Stomach (tissue), 19 donors: ENCODE measurements at places on chromosomes 7 and 10. TPM values are rescaled to one million over a fixed set of nuclear protein-coding genes. Genes with fewer than 3 reads are reported as not detected.
A peak's percentile ranks its signal among the peaks of the same experiment; 100 is the strongest.

The LBX1 gene
- polyA plus RNA-seq, result not detected

The KLF14 gene
- polyA plus RNA-seq, result not detected

The CDC14C gene
- polyA plus RNA-seq, result not detected

The LDB3 gene
- 1.1 TPM for polyA plus RNA-seq

The SLC26A3 gene
- polyA plus RNA-seq, result not detected

The CPEB3 gene
- 1.3 TPM for polyA plus RNA-seq

The ZNF239 gene
- polyA plus RNA-seq, result 1.4 TPM

The HOXA7 gene
- 7.9 TPM for polyA plus RNA-seq

The PRDX3 gene
- polyA plus RNA-seq, result 88.9 TPM

DNA sequence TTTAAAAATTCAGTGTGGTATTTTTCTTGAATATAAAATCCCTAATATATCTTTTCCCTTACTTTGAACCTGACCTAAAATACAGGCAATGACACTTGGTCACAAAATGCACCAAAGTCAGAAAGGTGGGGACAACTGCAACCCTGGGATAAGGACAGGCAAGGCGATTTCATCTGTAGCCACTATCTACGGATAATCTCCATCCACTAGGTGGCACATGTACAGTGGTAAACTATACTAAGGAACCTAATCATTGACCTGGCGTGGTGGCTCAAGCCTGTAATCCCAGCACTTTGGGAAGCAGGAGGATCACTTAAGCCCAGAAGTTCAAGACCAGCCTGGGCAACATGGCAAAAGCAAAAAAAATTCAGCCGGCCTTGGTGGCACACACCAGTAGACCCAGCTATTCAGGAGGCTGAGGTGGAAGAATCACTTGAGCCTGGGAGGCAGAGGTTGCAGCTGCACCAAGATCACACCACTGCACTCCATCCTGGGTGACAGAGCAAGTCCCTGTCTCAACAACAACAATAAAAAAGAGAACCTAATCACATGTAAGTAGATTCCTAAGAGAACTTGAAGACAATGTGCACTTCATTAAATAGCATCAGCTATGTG lies 98.9 kb downstream of the KMT2C start:
- H3K4me1 ChIP-seq, result peaks cover 71% of the 10 kb centered on the region
- H3K27ac ChIP-seq, result no peak overlapping the region
- no peak overlapping the region for H3K4me3 ChIP-seq
- no peaks in the 10 kb centered on the region for H3K27me3 ChIP-seq
- DNase-seq, result no peak
- H3K36me3 ChIP-seq, result no peaks in the 10 kb centered on the region

GRCh38 chr7:149283321-149283720 lies 21.3 kb downstream of the ZNF783 start:
- no peak overlapping the region for H3K27ac ChIP-seq
- DNase-seq, result no peak
- peaks cover 14% of the 10 kb centered on the region for H3K4me1 ChIP-seq
- no peak overlapping the region for H3K4me3 ChIP-seq
- H3K36me3 ChIP-seq, result peaks cover 52% of the 10 kb centered on the region

- H3K36me3 ChIP-seq, result peaks cover 4% of the 10 kb centered on the region
- no peaks in the 10 kb centered on the region for H3K27me3 ChIP-seq
- H3K27ac ChIP-seq, result peak overlapping the region; percentile 92
- peak; percentile 73 for DNase-seq
- H3K4me1 ChIP-seq, result peaks cover 95% of the 10 kb centered on the region
- no peak overlapping the region for H3K4me3 ChIP-seq
Measured at GRCh38 chr10:102785818-102786217, 42.1 kb downstream of the WBP1L start.

GRCh38 chr10:128487517-128487916 lies 361.3 kb upstream of the MKI67 start:
- H3K4me3 ChIP-seq, result no peak overlapping the region
- no peak overlapping the region for H3K27ac ChIP-seq

DNA sequence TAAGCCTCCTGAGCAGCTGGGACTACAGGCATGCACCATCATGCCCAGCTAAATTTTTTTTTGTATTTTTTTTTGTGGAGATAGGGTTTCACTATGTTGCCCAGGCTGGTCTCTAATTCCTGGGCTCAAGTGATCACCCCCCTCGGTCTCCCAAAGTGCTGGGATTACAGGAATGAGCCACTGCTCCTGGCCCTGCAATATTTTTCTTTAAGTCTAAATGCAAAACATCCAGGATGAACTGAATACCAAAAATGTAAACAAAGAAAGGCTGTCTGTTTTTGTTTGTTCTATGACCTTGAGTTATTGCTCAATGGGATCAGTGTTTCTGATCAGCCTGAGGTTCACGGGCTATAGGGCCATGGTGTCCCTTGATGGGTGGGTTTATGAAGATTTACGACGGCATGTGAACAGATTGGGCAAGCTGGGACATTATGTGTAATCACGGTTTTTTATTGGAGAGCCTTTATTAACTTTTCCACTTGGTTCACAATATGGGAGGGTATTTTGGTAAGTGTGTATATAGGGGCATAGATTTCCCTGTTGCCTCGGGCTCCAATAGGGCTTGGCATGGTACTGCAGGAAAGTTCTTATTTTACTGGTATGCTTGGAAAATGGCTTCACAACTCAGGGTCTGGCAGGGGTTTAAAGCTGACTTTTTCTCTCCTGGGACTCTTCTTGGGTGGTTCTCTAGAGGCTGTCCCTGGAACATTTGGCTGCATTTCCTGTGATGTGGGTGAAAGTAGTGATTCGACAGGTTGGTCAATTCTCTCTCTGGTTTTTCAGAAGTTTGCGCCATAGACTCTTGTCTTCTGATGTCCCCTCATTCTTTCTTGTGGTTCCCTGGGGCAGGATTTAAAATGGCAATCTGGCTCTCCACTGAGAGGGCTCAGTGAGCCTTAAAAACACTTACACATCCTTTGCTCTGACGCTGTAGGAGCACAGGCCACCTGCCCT lies 41.6 kb downstream of the MRPS33 start:
- no peak for DNase-seq
- no peaks in the 10 kb centered on the region for H3K27me3 ChIP-seq
- no peak overlapping the region for H3K27ac ChIP-seq
- no peaks in the 10 kb centered on the region for H3K36me3 ChIP-seq

DNA sequence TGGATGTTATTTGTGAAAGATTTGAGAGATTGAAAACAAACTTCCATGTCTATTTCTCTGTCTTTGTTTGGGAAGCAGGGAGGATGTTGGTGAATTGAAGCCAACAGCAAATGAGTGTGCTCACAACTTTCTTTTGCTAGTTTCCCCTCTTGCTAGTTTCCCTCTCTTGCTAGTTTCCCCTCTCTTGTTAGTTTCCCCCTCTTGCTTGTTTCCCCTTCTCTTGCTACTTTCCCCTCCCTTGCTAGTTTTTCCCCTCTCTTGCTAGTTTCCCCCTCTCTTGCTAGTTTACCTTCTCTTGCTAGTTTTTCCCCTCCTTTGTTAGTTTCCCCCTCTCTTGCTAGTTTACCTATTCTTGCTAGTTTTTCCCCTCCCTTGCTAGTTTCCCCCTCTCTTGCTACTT lies 613.3 kb downstream of the LRMDA start:
- DNase-seq, result no peak
- no peak overlapping the region for H3K27ac ChIP-seq
- no peaks in the 10 kb centered on the region for H3K36me3 ChIP-seq
- no peaks in the 10 kb centered on the region for H3K27me3 ChIP-seq
- no peaks in the 10 kb centered on the region for H3K4me1 ChIP-seq

DNA sequence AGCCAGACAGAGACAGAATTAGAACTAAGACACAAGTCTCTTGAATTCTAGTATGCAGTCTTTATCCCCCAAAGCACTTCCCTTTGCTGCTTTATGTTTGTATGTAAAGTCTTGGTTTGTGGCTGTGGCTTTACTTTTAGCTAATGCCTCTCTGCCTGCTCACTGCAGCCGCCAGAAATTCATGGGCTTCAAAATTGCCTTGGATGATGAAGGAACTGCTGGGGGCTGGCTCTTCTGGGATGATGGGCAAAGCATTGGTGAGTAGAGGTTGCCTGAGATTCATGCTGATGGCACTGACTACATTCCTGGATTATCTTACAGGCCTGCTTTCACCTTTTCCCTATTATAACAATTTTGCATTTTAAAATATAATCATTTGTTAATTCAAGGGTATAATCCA lies 10.9 kb upstream of the MGAM2 start:
- H3K27ac ChIP-seq, result no peak overlapping the region
- peak; percentile 0 for DNase-seq
- no peaks in the 10 kb centered on the region for H3K4me1 ChIP-seq
- no peaks in the 10 kb centered on the region for H3K36me3 ChIP-seq

GRCh38 chr10:5983774-5984173 lies 6.4 kb upstream of the IL15RA start:
- peaks cover 3% of the 10 kb centered on the region for H3K4me1 ChIP-seq
- H3K4me3 ChIP-seq, result no peak overlapping the region
- no peaks in the 10 kb centered on the region for H3K27me3 ChIP-seq
- H3K36me3 ChIP-seq, result no peaks in the 10 kb centered on the region
- peak overlapping the region; percentile 6 for H3K27ac ChIP-seq
- no peak for DNase-seq

DNA sequence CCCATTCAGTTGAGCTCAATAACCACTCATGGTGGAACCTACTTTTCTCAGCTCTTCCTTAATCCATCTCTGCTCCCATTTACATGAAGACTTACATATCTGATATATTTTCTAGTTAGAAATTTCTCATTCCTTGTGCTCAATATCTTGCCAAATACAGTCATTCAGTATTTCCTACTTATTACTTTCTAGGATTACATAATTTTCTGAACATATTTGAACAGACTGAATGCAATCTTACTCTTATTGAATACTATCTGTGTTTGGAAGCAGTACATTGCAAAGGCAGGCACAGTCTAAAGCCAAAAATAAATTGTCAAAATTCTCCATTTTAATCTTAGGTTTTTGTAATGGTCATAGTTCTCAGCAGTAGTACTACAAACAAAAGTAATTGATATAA lies 126.0 kb downstream of the GNAI1 start:
- H3K27me3 ChIP-seq, result no peaks in the 10 kb centered on the region
- no peaks in the 10 kb centered on the region for H3K36me3 ChIP-seq
- no peak for DNase-seq
- H3K4me1 ChIP-seq, result no peaks in the 10 kb centered on the region

- H3K27ac ChIP-seq, result no peak overlapping the region
- no peaks in the 10 kb centered on the region for H3K36me3 ChIP-seq
- H3K4me1 ChIP-seq, result no peaks in the 10 kb centered on the region
- no peak for DNase-seq
- no peaks in the 10 kb centered on the region for H3K27me3 ChIP-seq
Measured at GRCh38 chr7:94873239-94873638, 34.2 kb upstream of the PPP1R9A start.

- peaks cover 14% of the 10 kb centered on the region for H3K4me1 ChIP-seq
- no peaks in the 10 kb centered on the region for H3K36me3 ChIP-seq
- peak; percentile 71 for DNase-seq
- H3K4me3 ChIP-seq, result no peak overlapping the region
- H3K27ac ChIP-seq, result peak overlapping the region; percentile 57
Measured at GRCh38 chr7:70072220-70072619, 473.9 kb downstream of the AUTS2 start.

DNA sequence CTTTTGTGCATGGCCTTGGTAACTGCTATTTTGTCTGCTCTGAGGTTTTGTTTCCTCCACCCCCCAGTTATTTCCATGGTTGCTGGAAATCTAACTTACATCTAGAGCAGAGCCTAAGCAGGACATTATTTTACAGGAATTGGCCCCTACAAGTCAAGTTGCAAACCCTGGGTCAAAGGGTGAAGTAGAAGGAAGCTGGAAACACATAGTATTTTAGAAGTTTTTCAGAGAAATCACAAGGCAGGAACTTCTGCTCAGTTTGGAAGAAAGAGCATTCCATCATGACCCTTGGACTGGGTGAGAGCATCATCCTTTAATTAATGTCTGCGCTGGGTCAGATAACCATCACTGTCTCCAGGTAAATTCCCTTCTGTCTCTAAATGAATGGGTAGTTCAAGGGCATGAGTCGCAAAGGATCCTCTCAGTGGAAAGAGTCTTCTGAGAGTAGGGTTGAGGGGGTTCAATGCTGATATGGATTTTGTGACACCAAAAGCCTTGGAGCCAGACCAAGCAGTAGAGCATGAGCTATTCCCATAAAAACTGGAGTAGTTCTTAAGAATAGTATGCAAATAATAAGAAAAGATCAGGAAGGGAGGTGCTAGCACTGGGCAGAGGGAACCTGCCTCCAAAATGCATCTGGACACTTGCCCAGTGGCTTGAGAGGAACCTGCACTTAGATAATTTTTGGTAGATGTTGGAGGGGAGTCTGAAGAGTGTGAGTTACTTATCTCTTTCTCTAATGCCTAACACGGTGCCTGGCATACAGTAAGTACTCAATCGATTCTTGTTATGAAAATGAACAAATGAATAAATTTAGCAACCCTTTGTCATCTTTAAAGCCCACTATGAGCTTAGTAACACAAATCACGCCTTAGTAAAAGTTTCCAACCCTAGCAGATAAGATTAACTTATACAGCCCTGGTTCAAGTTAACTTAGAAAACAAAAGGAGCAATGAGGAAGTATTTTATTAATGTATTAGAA lies 160.6 kb upstream of the ADO start:
- no peaks in the 10 kb centered on the region for H3K27me3 ChIP-seq
- no peak overlapping the region for H3K4me3 ChIP-seq
- no peaks in the 10 kb centered on the region for H3K36me3 ChIP-seq
- no peak for DNase-seq

GRCh38 chr10:8075282-8076260 lies 21.1 kb downstream of the GATA3 start:
- H3K4me3 ChIP-seq, result no peak overlapping the region
- H3K36me3 ChIP-seq, result no peaks in the 10 kb centered on the region
- DNase-seq, result no peak

- peaks cover 28% of the 10 kb centered on the region for H3K4me1 ChIP-seq
- no peak for DNase-seq
- no peak overlapping the region for H3K27ac ChIP-seq
- no peaks in the 10 kb centered on the region for H3K27me3 ChIP-seq
Measured at GRCh38 chr10:113007821-113008220, 57.8 kb downstream of the TCF7L2 start.
